ENCODE measurements at places on chromosomes 1 and 21. TPM values are rescaled to one million over a fixed set of nuclear protein-coding genes. Genes with fewer than 3 reads are reported as not detected.

PCAT6 gene
- 1.3 TPM for total RNA-seq

NHLH2 gene
- not detected for total RNA-seq

GRHL3 gene
- not detected for total RNA-seq

OR2T33 gene
- 0.25 TPM for total RNA-seq

SMYD3 gene
- 19.6 TPM for total RNA-seq

CCDC30 gene
- 1.2 TPM for total RNA-seq

DNA sequence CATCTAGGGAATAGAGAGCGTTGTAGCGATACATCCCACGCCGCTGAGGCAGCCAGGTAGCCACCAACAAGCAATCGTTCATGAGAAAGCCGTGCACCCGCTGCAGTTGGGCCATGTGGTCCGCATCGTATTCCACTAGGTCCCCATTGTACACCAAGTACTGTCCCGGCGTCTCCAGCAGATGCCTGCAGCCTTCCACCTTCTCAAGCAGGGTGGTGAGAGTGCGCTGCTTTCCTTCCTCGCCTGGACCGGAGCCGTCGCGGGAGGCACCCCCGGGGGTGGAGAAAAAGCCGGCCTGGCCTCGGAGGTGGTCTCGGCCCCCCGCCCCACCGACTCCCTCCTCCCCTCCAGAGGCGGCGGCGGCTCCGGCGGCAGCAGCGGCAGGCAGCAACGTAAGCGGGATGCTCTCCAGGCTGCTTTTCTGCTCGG is 595 bp downstream of the EXOC8 start:
- peaks cover 47% of the 10 kb centered on the region for H3K4me1 ChIP-seq
- H3K4me3 ChIP-seq = peak overlapping the region; percentile 97
- H3K27ac ChIP-seq = peak overlapping the region; percentile 100

GRCh38 chr1:207218512-207219362 is 102.7 kb upstream of the CD55 start:
- no peak overlapping the region for H3K27ac ChIP-seq
- no peak for DNase-seq
- H3K36me3 ChIP-seq = no peaks in the 10 kb centered on the region
- no peaks in the 10 kb centered on the region for H3K27me3 ChIP-seq
- no peak overlapping the region for H3K4me3 ChIP-seq

- no peak overlapping the region for H3K27ac ChIP-seq
- H3K36me3 ChIP-seq = no peaks in the 10 kb centered on the region
- DNase-seq = no peak
- H3K4me3 ChIP-seq = no peak overlapping the region
- no peaks in the 10 kb centered on the region for H3K27me3 ChIP-seq
Observed at GRCh38 chr1:168321945-168322344, 41.3 kb downstream of the TBX19 start.

GRCh38 chr1:89361681-89362080 is 2.2 kb upstream of the GBP6 start:
- no peak for DNase-seq
- H3K36me3 ChIP-seq = no peaks in the 10 kb centered on the region
- peaks cover 15% of the 10 kb centered on the region for H3K4me1 ChIP-seq
- H3K4me3 ChIP-seq = no peak overlapping the region

GRCh38 chr1:165862448-165862847 is 35.0 kb downstream of the UCK2 start:
- H3K36me3 ChIP-seq = no peaks in the 10 kb centered on the region
- H3K4me3 ChIP-seq = no peak overlapping the region
- H3K27me3 ChIP-seq = no peaks in the 10 kb centered on the region
- H3K27ac ChIP-seq = no peak overlapping the region

GRCh38 chr1:83854456-83854855 is 144.5 kb downstream of the TTLL7 start:
- no peak overlapping the region for H3K4me3 ChIP-seq
- DNase-seq = no peak
- no peaks in the 10 kb centered on the region for H3K4me1 ChIP-seq
- H3K36me3 ChIP-seq = no peaks in the 10 kb centered on the region

DNA sequence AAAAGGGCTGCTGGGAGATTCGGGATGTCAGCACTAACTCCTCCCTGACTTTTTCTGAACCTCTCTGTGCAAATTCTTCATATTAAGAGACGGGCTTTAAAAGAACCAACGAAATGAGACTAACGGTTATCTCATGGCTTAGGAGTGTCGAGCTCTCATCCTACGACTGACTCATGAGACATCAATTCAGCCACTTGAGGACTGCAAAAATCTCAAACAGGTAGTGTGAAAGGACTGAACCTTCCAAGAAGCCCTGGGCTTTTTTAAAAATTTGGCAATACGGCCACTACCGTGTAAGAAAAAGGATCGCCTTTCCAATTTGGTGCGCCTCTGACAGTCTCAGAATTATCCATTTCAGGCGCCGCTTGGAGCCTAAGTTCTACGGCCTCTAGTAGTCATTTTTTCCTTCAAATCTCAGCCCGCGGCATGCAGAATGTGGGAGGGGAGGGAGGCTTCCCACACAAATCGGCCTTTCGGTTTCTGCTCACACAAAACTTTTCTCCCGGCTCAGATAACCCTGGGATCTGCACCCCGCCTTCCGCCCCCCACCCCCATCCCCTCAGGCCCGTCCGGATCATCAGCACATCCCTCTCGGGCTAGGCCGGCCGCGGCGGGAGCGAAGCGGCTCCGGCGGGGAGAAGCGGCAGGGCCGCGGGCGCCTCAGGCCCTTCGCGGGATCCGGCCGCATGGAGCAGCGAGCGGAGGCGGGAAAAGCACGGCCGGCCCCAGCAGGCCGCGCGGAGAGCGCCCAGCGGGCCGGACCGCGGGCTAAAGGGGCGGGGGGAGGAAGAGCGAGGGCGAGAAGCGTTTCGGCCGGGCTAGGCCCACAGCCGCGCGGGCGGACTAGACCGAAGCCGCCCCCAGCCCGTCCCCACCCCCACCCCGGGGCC is 618 bp downstream of the HNRNPR start:
- no peaks in the 10 kb centered on the region for H3K36me3 ChIP-seq
- H3K27ac ChIP-seq = peak overlapping the region; percentile 42
- peaks cover 8% of the 10 kb centered on the region for H3K4me1 ChIP-seq
- H3K4me3 ChIP-seq = peak overlapping the region; percentile 73
- no peaks in the 10 kb centered on the region for H3K27me3 ChIP-seq

GRCh38 chr1:75845576-75845975 is 48.9 kb downstream of the MSH4 start:
- H3K4me1 ChIP-seq = no peaks in the 10 kb centered on the region
- H3K27ac ChIP-seq = no peak overlapping the region
- H3K36me3 ChIP-seq = no peaks in the 10 kb centered on the region

- H3K27me3 ChIP-seq = peaks cover 23% of the 10 kb centered on the region
- DNase-seq = peak; percentile 80
- no peaks in the 10 kb centered on the region for H3K36me3 ChIP-seq
- H3K4me3 ChIP-seq = peak overlapping the region; percentile 57
- no peak overlapping the region for H3K27ac ChIP-seq
Observed at GRCh38 chr1:182616130-182617013, 12.2 kb upstream of the RGS16 start.

DNA sequence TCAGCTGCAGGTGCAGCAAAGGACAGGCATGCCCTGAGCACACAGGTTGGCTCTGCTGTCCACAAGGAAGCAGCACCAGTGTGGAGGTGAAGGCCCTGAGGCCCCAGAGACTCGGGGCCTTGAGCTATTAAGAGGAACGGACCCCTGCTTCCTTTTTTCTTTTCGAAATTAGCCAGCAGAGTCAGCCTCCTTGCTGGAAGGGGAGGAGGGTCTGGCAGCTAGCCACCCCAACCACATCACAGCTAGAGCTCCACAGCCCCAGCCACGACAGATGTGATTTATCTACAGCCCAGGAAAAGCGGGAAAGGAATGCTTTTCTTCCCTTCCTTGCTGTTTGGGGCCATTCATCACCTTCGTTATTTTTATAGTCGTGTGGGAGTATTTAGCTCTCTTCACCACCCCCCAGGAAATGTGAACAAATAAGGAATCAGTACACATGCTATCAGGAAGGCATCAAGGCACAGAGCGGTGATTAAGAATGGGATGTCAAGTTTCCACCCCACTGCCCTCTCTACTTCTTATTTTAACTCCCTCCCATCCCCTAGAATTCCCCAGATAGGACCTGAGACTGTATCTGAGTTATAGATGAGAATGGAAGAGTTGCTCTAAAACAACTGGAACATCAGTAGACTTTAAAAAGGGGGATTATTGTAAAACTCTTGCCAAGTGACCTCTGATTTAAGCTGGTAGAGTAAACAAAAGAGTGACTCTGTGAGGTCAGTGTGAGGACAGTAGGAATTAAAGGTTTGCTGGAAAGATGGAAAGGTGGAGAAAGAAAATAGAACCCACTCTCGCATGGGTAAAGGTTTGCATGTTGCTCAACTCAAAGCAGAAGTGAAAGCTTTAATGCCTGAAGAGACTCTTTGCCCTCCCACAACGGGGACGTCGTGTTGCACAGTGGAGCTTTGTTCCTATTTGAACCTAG is 224.7 kb upstream of the GJB5 start:
- no peak overlapping the region for H3K27ac ChIP-seq
- H3K4me3 ChIP-seq = no peak overlapping the region
- no peak for DNase-seq
- peaks cover 19% of the 10 kb centered on the region for H3K27me3 ChIP-seq
- H3K4me1 ChIP-seq = no peaks in the 10 kb centered on the region

DNA sequence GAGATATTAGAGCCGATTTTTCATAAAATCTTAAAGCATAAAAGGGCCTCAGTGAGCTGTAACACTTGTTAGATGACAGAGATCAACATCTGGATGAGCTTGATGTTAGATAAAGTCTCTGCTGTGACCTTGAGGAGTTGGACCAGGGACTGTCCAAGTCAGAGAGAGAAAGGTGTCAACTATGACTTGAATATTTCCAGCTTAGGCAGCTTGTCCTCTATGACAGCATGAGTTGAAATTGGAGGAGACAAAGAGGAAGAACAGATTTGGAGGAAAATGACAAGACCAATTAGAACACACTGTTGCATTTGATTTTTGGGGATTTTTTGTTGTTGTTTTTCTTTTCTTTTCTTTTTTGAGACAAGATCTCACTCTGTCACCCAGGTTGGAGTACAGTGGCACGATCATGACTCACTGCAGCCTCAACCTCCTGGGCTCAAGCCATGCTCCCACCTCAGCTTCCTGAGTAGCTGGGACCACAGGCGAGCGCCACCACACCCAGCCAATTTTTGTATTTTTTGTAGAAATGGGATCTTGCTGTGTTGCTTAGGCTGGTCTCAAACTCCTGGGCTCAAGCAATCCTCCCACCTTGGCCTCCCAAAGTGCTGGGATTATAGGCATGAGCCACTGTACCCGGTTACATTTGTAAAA is 35.3 kb upstream of the CLIC4 start:
- H3K36me3 ChIP-seq = no peaks in the 10 kb centered on the region
- peaks cover 17% of the 10 kb centered on the region for H3K4me1 ChIP-seq
- H3K27ac ChIP-seq = no peak overlapping the region
- peak; percentile 29 for DNase-seq
- no peak overlapping the region for H3K4me3 ChIP-seq

GRCh38 chr1:84585803-84586202 is 11.6 kb upstream of the CTBS start:
- no peaks in the 10 kb centered on the region for H3K4me1 ChIP-seq
- no peak overlapping the region for H3K27ac ChIP-seq
- no peak overlapping the region for H3K4me3 ChIP-seq
- H3K36me3 ChIP-seq = no peaks in the 10 kb centered on the region

- no peak for DNase-seq
- H3K27me3 ChIP-seq = no peaks in the 10 kb centered on the region
- H3K4me1 ChIP-seq = peaks cover 3% of the 10 kb centered on the region
- no peak overlapping the region for H3K4me3 ChIP-seq
- H3K27ac ChIP-seq = no peak overlapping the region
- no peaks in the 10 kb centered on the region for H3K36me3 ChIP-seq
Observed at GRCh38 chr1:5415606-5416005, 576.6 kb downstream of the NPHP4 start.

- H3K4me1 ChIP-seq = no peaks in the 10 kb centered on the region
- no peaks in the 10 kb centered on the region for H3K27me3 ChIP-seq
- no peak for DNase-seq
- no peak overlapping the region for H3K4me3 ChIP-seq
Observed at GRCh38 chr1:10450836-10451235, 1.0 kb downstream of the CORT start.

DNA sequence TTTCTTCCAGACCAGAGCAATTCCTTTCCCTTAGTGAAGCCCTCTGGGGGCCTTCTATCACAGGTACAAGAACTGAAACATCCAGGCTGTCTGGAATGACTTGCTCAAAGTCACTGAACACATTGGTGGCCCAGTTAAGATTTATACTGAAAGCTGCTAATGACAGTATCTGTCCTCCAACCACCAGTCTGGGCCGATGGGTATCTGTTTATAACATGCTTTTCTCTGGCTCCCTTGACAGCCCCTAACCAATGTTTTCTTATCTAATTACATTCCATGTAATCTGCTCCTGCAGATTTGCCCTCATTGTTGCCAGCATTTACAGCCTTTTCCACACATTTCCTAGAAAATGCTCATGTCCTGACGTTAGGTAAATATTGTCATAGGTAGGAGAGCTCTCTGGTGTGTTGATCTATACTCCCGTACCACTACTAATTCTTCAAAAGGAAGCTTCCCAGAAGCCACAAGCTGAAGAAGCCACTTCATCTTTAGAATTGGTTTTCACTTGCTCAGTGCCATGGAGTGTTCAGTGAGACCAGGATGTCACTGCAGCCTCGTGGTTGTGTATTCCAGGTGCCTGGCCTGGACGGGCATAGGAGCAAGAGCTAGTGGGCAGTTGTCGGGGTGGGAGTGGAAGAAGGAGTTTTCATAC is 163.9 kb downstream of the TSEN15 start:
- H3K27ac ChIP-seq = no peak overlapping the region
- H3K27me3 ChIP-seq = no peaks in the 10 kb centered on the region
- H3K4me1 ChIP-seq = no peaks in the 10 kb centered on the region
- H3K36me3 ChIP-seq = no peaks in the 10 kb centered on the region

- no peaks in the 10 kb centered on the region for H3K36me3 ChIP-seq
- no peak overlapping the region for H3K4me3 ChIP-seq
- H3K27me3 ChIP-seq = peaks cover 3% of the 10 kb centered on the region
- H3K27ac ChIP-seq = no peak overlapping the region
- H3K4me1 ChIP-seq = no peaks in the 10 kb centered on the region
Observed at GRCh38 chr1:155105604-155106011, 22.1 kb upstream of the EFNA1 start.

DNA sequence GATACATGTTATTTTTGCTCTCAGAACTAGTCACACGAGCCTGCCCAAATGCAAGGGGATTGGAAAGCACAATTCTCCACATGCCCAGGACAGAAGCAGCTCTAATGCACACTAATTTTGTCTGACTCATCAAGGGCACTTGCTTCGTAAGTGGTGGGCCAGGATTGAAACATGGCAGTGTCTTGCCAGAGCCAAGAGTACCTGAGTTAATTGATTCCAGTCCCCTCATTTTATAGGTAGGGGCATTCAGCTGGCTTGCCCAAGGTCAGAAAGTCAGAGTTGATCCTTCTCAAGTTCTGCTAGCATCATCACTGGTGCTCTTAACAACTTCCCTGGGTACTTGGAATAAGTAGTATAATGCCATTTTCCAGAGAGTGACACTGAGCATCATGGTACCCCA is 356.1 kb downstream of the ZNF326 start:
- no peaks in the 10 kb centered on the region for H3K36me3 ChIP-seq
- H3K27ac ChIP-seq = no peak overlapping the region
- DNase-seq = no peak
- no peak overlapping the region for H3K4me3 ChIP-seq

GRCh38 chr1:24181619-24182018 is 5.5 kb downstream of the IFNLR1 start:
- DNase-seq = no peak
- H3K4me3 ChIP-seq = no peak overlapping the region
- H3K36me3 ChIP-seq = peaks cover 3% of the 10 kb centered on the region
